Activated gamma-delta T cell treated with anti-CD3 and anti-CD28 coated beads, Interleukin-2, amount 50 U/mL, for 16 hours (primary cell): ENCODE measurements at places on chromosomes 4 and X.

- no peak for DNase-seq
Measured at GRCh38 chr4:4673070-4673469, 131.2 kb upstream of the STX18 start.

GRCh38 chrX:41733939-41734338 lies 10.0 kb downstream of the GPR82 start:
- DNase-seq, result no peak

GRCh38 chr4:108291137-108291536 lies 122.4 kb upstream of the LEF1 start:
- DNase-seq, result no peak

- DNase-seq, result no peak
Measured at GRCh38 chrX:41314204-41314603, 19.8 kb upstream of the DDX3X start.

- DNase-seq, result no peak
Measured at GRCh38 chr4:161573836-161574235, 590.0 kb downstream of the FSTL5 start.

DNA sequence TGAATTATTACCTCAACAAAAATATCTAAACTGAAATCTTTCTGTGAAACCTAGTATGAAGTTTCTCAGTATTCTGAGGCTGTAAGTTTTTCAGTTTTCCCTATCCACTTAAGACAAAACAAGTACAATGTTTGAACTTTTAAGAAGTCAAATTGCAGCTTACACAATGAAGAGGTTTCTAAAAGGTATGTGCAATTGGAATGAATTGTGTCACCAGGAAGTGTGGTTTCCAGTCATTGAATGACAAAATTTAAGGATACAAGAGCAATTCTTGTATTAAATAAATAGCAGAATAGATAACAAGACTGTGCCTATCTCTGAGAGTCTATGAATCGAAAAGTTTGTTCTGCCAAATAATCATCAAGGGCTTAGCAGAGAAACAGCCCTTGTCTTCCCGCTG lies 207.3 kb downstream of the ANKRD50 start:
- DNase-seq, result no peak

- no peak for DNase-seq
Measured at GRCh38 chrX:30620980-30621618, 32.1 kb upstream of the GK start.

GRCh38 chr4:121846662-121847061 lies 23.0 kb upstream of the CCNA2 start:
- DNase-seq, result no peak

GRCh38 chrX:14386981-14387380 lies 142.4 kb upstream of the GLRA2 start:
- DNase-seq, result no peak
